Activated effector memory CD4-positive, alpha-beta T cell treated with anti-CD3 and anti-CD28 coated beads, Interleukin-2, amount 50 U/mL, for 16 hours (primary cell): ENCODE measurements at places on chromosomes 1 and 21.

DNA sequence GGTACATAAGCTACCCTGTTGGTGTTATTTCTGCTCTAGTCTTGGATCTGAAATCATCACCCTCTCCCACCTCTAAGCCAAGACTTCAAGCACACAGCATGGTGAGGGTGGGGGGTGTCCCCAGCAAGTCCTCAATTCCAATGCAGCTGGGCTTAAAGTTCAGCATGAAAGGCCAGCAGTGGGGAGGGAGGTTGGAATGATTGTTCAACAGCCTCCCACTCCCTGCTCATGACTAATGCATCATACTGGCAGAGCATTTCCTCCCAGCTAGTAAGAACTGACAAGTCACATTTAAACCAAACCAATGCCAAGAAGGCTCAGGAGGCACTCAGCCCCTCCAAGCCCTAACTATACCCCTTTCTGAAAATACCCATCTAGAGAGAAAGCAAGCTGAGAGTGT lies 50.1 kb downstream of the TIAM1 start:
- DNase-seq = peak; percentile 79

DNA sequence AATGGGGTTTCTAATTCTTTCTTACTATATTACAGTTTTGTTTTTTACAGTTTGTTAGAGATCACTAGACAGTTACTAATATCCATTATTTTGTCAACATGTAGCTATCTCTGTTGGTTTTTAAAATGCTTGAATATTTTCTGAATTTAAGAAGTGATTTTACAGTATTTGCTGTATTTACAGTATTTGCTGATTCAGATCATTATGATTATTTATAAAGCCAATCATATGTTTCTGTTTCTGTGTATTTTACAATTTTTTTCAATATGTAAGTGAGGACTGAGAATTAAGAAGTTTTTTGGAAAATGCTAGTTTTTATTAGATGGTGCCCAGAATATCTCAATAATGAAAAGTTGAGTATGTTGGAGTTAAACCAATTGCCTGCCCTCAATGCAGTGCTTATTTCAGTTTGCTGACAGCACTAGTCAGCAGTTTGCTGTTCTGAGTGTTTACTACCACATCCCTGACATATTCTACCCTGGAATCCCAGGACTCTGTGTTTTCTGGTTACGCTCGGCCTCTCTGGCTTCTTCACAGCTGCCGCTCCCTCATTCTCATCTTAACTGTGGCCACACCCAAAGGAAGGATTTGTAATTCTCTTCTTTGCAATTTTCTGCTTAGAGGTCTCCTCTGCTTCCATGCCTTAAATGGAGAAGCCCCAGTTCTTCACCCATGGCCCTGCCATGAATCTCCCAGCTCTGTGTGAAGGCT lies 68.0 kb upstream of the BACH1 start:
- no peak for DNase-seq

DNA sequence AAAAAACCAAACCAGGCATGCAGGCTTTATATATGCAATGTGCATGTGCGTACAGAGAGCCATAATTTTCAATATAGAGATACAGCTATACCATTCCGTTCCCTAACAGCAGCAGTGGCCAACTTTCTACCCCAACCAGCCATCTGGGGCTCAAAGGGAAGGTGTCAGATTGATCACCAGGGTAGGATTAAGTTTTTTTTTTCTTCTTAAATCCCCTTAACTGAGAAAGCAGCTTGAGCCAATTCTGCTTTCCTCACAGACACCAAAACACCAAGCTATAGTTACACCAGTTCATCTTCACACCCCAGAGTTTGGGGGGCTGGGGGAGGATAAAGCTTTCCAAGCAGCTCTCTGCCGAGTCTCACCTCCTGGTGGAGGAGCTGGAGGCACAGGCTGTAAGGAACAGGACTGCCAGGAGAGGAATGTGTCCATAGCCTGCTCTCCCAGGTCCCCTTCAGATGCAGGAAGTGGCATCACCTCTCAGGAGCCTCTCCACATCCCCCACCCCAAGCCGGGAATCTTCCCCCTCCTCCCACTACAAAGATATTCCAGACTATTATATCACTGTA lies 87.9 kb downstream of the SSBP3 start:
- DNase-seq = no peak

- no peak for DNase-seq
Measured at GRCh38 chr1:226965581-226966440, 25.7 kb downstream of the COQ8A start.

DNA sequence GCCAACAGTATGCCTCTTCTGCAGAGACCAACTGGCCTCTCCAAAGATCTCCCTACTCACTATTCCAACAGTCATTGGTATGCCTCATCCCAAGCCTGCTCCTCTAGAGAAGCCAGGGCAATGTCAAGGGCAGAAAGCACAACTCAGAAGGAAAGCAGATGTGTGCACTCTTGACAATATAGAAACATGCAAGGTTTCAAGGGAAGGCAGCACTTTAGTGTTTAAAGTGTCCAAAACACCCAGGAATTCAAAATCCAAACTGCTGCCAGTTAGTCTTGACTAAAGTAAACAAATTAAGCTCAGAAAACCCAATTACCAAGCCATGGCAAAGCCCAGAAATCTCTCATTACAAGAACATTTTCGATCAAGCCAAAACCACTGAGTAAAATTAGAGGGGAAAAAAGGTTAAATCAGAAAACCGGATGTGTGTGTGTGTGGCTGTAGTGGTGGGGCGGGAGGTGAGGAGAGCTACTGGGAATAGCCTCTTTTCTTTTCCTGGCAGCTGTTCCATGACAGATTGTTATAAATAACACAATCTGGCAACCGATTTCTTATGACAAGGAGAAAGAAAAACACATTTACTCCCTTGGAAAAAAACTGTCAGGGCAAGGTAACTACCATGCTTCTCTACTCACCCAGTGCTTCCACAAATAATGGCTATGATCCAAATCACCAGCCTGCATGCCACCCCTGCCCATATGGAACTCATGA lies 39.2 kb downstream of the EIF2B3 start:
- no peak for DNase-seq

GRCh38 chr1:13828454-13829151 lies 128.6 kb downstream of the PRDM2 start:
- DNase-seq = no peak

DNA sequence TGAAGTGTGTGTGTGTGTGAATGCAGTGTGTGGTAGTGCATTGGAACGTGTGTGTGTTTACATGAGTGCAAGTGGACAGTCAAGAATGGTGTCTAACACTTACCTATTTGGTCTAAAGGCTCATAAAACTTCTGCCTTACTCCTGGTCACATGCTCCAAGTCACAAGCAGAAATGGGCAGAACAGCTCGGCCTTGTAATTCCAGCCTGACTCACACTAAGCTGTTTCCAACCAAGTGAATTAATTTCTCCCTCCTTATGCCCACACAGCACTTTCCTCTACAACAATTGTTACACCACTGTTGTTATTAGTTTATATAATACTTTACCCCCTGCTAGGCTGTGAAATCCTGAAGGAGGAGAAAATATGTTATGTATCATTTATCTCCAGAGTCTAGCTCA lies 43.8 kb downstream of the DDR2 start:
- DNase-seq = no peak

- no peak for DNase-seq
Measured at GRCh38 chr1:243903895-243904294, 53.9 kb upstream of the AKT3 start.

DNA sequence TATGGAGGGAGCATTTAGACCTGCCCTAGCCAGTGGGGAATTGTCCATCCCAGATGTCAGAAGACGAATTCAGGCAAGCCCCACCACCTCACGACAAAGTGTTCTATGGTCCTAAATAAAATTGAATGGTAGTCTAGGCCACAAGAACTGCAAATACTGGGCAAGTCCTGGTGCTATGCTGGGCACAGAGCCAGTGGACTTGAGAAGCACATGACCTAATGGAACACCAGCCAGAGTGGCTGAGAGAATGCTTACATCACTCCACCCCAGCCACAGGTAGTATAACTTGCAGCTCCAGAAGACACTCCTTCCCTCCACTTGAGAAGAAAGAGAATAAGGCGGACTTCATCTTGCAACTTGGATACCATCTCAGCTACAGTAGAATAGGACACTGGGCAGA lies 567.3 kb upstream of the CXADR start:
- DNase-seq = no peak

DNA sequence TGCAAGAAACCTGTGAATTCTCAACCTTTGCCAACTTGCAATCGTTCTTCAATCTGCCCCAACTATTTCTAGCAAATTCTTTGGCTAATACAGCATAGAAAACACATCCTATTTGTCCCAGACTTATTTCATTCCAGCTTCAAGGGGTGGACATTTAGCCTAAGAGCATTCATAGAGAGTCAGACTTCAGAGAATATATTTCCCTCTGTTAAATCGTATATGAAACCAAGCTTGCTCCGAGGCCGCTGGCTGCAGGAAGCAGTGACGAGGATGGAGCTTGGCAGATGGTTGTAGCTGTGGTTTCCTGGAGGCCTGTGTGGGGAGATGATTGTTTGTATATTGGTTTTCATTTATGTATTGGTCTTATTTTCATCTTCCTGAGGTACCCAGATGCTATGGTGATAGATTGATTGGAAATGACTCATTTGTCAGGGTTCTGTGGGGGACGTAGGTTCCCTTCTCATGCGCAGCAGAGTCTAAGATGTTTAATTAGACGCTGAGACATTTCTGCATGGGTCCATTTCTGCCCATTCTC lies 26.1 kb downstream of the MAN1C1 start:
- DNase-seq = peak; percentile 87

GRCh38 chr1:8516793-8517556 lies 199.1 kb downstream of the SLC45A1 start:
- no peak for DNase-seq

- no peak for DNase-seq
Measured at GRCh38 chr1:211804915-211805314, 25.6 kb downstream of the LPGAT1 start.

DNA sequence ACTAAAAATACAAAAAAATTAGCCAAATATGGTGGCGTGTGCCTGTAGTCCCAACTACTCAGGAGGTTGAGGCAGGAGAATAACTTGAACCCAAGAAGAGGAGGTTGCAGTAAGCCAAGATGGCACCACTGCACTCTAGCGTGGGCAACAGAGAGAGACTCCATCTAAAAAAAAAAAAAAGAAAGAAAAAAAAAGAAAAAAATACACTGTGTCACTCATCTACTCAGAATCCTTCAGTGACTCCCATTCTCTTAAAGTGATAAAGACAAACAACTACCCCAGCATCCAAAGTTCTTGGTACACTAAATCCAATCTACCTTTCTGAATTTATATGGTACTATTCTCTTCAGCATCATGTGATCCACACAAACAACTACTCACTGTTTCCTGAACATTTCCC lies 40.2 kb upstream of the S1PR1 start:
- DNase-seq = no peak

DNA sequence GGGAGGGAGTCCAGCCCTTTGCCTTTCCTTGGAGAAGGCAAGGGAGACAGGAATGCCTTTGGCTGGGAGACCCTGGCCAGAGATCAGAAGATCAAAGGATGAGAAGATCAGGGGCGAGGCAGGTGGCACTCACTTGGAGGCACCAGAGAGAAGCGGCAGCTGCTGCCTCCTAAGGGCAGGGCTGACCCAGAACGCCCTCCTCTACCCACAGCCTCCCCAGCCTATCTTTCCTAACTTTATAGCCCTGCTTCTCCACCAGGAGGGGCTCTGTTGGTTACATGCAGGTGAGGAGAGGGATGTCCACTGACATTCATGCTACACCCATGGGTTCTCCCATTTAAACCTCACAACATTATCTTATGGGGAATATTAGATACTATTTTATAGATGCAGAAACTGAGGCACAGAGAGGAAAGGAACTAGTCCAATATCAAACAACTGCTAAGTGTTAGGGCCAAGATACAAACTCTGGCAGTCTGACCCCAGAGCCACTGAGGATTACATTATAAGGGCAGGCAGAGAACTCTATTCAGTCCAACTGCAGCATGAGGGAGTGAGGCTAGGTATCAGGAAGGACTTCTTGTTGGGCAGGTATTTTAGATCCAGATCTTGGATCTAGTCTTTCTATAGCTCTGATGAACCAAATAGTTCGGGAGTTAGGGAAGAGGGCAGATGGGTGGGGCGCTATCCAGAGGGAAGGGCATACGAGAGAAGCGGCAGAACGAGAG lies 19.9 kb downstream of the LGR6 start:
- no peak for DNase-seq

GRCh38 chr1:89542345-89542744 lies 17.7 kb downstream of the LRRC8B start:
- no peak for DNase-seq

DNA sequence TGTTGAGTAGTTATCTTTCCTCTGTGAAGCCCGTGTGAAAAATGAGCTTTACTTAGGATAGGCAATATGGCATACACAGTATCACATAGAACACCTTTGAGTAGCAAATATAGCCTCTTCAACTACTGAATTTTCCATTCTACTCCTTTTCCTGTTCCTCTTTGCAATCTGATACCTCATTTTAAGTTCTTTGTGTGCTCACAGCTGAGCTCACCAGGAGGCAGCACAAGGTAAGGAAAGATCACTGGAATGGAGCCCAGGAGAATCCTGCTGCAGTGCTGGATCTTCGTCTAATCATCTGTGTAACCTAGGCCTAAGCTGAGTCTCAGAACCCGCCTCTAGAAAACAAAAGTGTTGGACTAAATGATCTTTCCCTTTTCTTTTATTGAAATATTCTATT lies 171.0 kb downstream of the LRRC40 start:
- no peak for DNase-seq

GRCh38 chr1:230753586-230754251 lies 6.5 kb downstream of the CAPN9 start:
- DNase-seq = no peak

GRCh38 chr1:148363439-148363810 lies 119.7 kb downstream of the PPIAL4G start:
- no peak for DNase-seq

DNA sequence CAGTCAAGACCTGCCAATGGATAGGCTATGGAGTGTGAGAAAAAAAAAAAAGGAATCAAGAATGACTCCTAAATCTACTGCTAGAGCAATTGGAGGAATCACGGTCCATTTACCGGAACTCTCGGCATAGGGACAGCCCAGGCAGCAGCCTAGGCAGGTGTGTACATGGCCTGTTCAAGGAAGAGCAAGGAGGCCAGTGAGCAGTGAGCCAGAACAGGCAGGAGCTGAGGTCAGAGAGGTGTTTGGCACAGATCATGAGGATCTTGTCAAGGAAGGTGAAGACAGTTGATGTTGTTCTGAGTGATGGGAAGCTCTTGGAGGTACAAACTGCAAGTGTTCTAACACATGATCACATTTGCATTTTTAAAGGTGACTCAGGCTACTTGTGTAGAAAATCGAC lies 40.6 kb upstream of the HHAT start:
- DNase-seq = no peak

DNA sequence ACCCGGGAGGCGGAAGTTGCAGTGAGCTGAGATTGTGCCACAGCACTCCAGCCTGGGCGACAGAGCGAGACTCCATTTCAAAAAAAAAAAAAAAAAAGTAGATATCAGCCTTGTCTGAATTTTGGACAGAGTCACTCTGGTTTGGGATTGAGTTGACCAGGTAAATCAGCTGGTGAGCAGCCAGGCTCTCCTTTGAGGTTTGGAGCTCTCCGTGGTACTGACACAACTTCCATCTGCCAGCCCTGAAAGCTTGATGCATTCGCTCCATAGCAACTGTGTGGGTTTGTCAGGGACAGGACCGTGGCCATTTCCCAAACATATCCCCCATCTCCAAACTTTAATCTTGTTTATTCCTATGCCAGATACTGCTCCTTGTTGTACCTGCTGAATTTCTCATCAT lies 155.2 kb downstream of the DMRTA2 start:
- DNase-seq = no peak

- no peak for DNase-seq
Measured at GRCh38 chr1:185568155-185569123, 165.8 kb upstream of the HMCN1 start.

- DNase-seq = no peak
Measured at GRCh38 chr1:9120312-9120958, 8.5 kb downstream of the GPR157 start.

GRCh38 chr1:227032396-227032795 lies 92.3 kb downstream of the COQ8A start:
- no peak for DNase-seq
